ENCODE measurements at places on chromosomes 5 and 9. TPM values are rescaled to one million over a fixed set of nuclear protein-coding genes. Genes with fewer than 3 reads are reported as not detected.

SLC6A18 gene
- not detected for total RNA-seq

GLRA1 gene
- not detected for total RNA-seq

FOXD4 gene
- total RNA-seq, result 0.71 TPM

GLDC gene
- total RNA-seq, result 3.0 TPM

PCDHB9 gene
- 1.6 TPM for total RNA-seq

FAM81B gene
- 0.90 TPM for total RNA-seq

DNA sequence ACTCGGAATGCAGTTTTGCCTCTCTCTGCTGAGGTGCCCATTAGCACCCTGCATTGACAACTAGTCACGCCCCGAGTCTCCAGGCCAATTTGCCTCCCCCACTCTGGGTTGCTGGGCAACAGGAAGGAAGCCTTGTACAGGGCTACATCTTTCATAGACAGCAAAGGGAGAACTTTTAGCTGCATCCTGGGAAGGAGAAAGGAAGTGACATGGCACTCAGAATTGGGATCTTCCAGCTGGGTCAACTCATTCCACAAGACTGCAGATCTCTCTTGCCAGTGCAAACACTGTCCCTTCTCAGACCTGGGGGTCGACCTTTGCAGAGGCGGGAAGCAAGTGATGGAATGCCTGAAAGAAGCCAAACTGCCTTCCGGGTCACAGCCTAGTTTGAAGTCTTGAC lies 282.0 kb downstream of the SLIT3 start:
- DNase-seq, result no peak

DNA sequence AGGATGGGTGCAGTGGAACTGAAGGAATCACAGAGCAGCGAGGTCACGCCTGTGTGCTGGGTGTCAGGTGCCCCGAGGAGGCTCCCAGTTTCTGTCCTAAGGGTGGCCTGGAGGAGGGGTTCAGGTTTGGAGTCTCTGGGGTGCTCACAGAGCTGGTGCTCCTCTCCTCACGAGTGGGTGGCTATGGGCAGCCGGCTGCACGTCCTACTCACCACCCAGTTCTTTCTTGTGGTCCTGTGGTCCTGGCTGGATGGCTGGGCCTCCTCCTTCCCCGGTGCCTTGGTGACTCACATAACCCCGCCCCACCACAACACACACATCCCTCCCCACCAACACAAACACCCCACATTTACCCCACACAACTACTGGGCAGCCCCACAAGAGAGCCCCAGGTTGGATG lies 9.9 kb upstream of the PTGS1 start:
- no peak for DNase-seq

GRCh38 chr5:143642791-143643190 lies 169.2 kb upstream of the HMHB1 start:
- DNase-seq, result no peak

- DNase-seq, result no peak
Observed at GRCh38 chr5:172455511-172456061, 1.3 kb upstream of the SH3PXD2B start.

- DNase-seq, result no peak
Observed at GRCh38 chr9:34684145-34684544, 6.9 kb downstream of the CCL19 start.

DNA sequence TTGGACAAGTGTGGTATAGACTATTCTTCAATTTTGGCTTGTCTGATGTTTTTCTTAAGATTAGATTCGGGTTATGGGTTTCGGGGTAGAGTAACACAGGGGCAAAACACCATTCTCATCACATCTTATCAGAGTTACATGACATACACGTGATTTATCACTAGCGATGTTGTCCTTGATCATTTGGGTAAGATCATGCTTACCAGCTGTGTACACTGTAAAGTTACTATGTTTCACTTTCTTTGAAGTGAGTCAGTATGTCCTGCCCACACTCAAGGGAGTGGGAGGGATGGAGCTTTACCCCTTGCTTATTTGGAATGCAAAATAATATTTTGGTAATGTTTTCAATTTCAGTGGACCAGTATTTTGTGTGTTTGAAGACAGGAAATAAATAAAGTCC lies 101.8 kb upstream of the TAF11L2 start:
- DNase-seq, result no peak

DNA sequence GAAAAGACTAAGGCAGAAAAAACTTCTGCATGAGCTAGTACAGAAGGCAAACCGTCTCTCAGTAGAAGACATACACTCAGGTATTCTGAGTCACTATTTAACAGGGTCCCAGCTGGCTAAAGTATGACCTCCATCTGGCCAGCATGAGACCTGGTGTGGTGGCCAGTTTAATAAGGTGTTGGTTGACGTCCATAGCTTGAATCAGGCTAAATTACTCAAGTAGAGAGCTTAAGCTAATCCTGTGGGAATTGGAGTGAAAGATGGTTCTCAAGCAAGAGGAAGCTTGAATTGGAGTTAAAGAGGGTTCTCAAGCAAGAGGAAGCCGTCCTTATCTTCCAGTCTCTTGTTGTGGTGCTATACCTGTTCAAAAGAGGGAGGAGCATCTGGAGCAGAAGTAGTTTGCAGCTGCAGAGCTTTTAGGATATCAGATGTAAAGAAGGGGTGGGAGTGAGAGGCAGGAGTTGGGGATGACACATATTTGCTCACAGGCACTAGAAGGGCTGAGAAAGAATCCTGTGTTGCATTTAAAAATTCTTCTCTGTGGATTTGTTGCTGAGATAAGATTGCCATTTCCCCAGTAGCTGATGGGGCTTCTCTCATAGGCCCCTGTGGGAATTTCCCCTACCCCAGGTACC lies 136.1 kb upstream of the RUSC2 start:
- DNase-seq, result no peak

- DNase-seq, result no peak
Observed at GRCh38 chr9:29001006-29001405, 1427.7 kb upstream of the C9orf72 start.

- DNase-seq, result no peak
Observed at GRCh38 chr9:94553029-94553938, 1.6 kb upstream of the PCAT7 start.

- DNase-seq, result no peak
Observed at GRCh38 chr5:113099822-113100221, 123.2 kb downstream of the DCP2 start.

- DNase-seq, result peak; percentile 60
Observed at GRCh38 chr5:147417135-147417813, 92.6 kb downstream of the DPYSL3 start.

- no peak for DNase-seq
Observed at GRCh38 chr9:101068696-101069095, 40.2 kb downstream of the PLPPR1 start.

DNA sequence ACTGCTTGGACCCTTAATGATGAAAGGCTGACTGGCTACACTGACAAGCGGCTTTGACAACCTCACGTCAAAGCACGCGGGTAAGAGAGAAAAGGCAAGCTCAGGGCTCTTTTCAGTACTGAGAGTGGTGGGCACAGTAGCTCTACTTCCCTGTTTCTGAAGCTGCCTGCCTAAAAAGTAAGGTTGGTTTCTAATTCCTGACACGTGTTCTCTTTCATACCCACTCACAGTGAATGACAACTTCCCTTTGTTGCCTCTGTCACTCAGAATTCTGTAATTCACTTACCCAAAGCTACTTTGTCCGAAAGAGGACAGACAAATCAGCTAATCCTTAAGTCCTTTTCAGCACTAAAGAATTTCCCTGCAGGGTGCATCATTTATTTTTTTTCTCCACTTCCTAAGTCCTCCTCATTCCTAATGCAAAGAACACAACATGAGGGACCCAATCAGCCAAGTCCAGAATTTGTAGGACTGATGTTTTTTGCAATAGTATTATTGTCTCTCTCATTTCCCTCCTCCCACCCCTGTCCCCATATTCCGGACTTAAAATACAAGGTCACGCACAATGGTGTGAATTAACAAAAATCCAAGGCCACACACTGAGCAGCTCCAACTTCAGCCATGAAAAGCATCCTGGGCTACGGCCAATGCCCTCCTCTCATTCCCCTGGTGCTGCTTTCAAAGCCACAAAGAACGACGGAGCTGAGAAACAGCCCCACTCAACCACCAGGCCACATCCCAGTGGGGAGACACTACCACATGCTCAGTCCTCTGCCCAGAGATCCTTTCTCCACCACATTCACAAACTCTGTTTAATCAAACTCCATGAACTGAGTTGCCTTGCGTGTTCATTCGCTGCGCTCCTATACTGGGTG lies 221.0 kb downstream of the TSSK1B start:
- DNase-seq, result no peak

DNA sequence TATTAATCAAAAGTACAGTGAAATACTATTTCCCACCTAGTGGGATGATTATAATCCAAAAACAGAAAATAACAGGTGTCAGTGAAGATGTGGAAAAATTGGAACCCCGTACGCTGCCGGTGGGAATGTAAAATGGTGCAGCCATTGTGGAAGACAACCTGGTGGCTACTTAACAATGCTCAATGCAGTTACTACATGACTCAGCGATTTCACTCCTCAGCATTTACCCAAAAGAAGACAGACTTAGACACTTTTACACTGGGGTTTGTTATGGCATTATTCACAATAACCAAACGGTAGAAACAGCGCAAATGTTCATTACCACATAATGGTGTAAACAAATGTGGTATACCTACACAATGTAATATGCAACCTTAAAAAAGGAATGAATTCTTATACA lies 23.9 kb downstream of the SECISBP2 start:
- no peak for DNase-seq

- DNase-seq, result no peak
Observed at GRCh38 chr5:146185161-146185560, 2.7 kb upstream of the LARS1 start.
